ENCODE measurements at places on chromosomes 6 and 20.

- H3K4me1 ChIP-seq, result peaks cover 3% of the 10 kb centered on the region
- no peaks in the 10 kb centered on the region for H3K27me3 ChIP-seq
- H3K4me3 ChIP-seq, result no peak overlapping the region
- no peaks in the 10 kb centered on the region for H3K36me3 ChIP-seq
- no peak overlapping the region for H3K27ac ChIP-seq
- DNase-seq, result no peak
Measured at GRCh38 chr20:50073500-50073899, 39.5 kb downstream of the UBE2V1 start.

DNA sequence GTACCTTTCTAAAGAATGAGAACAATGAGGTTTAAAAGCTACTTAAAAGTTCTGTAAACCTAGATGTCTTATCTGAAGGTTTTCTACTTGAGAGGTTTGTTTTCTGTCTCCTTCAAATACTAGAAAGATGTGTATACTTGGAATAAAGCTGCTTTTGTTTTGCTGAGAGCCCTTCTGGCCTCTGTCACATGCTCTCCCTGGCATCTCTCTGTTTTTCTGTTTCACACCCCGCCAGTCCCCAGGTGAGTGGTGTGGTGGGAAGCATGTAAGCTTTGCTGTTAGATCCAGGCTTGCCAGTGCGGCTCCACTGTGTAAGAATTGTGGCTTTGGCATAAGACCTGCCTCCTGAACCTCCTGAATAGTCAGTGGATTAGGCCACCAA lies 56.8 kb downstream of the SNX9 start:
- H3K27ac ChIP-seq, result peak overlapping the region; percentile 9
- DNase-seq, result no peak
- peaks cover 36% of the 10 kb centered on the region for H3K36me3 ChIP-seq
- no peaks in the 10 kb centered on the region for H3K4me1 ChIP-seq

DNA sequence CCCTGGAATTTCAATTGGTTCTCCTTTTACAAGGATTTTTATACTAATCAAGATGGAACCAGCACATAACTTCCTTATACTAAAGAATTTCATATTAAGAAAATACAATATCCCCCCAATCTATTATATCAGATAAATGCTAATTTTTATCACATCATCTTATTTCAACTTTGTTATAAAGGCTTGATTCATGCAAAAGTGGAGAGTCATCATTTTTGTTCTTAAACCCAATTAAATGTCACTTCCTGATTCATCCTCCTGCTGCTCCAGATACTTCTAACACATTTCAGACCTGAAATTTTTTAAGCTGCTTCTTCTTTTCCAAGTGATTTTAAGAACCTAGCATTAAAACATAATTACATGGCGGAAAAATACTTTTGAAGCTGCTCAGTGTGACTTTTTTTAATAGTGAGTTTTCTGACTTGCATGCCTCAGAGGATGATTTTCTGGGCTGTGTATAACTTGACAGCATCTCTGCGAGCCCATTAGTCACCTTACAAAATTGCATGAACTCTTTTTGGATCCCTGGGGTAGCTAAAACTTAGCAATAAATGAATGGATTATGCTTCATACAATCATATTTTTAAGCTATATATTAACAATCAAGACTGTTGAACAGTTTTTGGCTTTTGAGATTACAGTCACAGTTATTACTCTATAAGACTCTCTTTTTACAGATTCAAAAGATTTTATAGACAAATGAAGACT lies 134.1 kb downstream of the ELOVL4 start:
- no peaks in the 10 kb centered on the region for H3K4me1 ChIP-seq
- no peak for DNase-seq
- no peak overlapping the region for H3K27ac ChIP-seq
- no peaks in the 10 kb centered on the region for H3K27me3 ChIP-seq
- no peak overlapping the region for H3K4me3 ChIP-seq
- H3K36me3 ChIP-seq, result no peaks in the 10 kb centered on the region

GRCh38 chr6:147283460-147283859 lies 79.2 kb downstream of the STXBP5 start:
- no peak overlapping the region for H3K4me3 ChIP-seq
- no peaks in the 10 kb centered on the region for H3K4me1 ChIP-seq
- no peak for DNase-seq
- H3K27ac ChIP-seq, result no peak overlapping the region
- no peaks in the 10 kb centered on the region for H3K27me3 ChIP-seq
- peaks cover 6% of the 10 kb centered on the region for H3K36me3 ChIP-seq
